ENCODE measurements at places on chromosomes 7 and 10.
A peak's percentile ranks its signal among the peaks of the same experiment; 100 is the strongest.

DNA sequence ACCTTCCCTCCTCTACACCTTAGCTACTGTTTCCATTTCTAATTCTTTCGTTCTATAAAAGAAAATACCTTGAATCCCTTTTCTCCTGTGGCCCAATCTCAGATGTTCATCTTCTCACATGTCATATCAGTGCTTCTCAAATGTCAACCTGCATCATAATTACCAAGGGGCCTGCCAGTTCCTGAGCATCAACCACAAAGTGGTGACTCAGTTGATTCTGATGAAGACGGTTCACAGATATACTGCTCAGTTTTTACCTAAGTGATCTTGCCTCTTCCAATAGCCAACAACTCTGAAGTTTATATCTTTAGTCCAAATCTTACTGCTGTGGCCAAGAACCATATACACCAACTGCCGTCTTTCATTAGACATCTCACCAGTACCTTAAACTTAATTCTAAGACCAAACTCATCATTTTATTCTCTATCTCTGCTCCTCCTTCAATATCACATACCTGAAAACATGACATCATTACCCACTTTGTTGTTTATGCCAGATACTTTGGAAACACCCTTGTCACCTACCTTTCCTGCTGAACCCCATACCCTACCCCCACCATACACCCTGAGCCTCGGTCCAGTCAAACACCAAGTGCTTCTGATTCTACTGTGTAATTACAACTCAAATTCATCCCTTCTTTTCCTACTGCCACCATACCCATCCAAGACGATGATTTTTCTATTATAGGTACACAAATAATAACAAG, 115.5 kb downstream of the LMBR1 start:
- H3K27ac ChIP-seq = no peak overlapping the region
- H3K36me3 ChIP-seq = no peaks in the 10 kb centered on the region
- H3K27me3 ChIP-seq = no peaks in the 10 kb centered on the region

DNA sequence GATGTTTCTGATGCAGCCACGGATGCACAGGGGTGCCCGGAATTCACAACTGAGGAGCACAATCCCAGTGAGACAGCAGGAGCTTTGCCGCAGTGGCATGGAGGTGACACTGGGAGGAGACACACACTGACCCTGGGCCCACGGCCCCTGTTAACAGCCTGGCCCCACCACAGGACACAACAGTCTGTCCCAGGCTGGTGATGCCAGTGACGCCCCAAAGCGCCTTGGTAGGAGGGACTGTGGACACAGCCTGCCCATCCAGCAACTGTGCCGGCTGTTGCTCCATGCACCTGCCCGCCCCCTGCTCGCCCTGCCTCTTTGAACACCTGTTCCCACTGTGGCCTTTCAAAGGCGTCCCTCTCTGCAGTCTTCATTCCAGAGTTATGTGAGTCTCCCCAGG, 49.8 kb downstream of the KLF6 start:
- no peaks in the 10 kb centered on the region for H3K27me3 ChIP-seq
- H3K4me3 ChIP-seq = no peak overlapping the region
- no peaks in the 10 kb centered on the region for H3K36me3 ChIP-seq
- no peak for DNase-seq
- peaks cover 7% of the 10 kb centered on the region for H3K4me1 ChIP-seq
- no peak overlapping the region for H3K27ac ChIP-seq

- H3K4me1 ChIP-seq = peaks cover 18% of the 10 kb centered on the region
- no peaks in the 10 kb centered on the region for H3K27me3 ChIP-seq
- peaks cover 2% of the 10 kb centered on the region for H3K36me3 ChIP-seq
- no peak for DNase-seq
- no peak overlapping the region for H3K4me3 ChIP-seq
These were observed 185.6 kb downstream of the PLXNA4 start for GRCh38 chr7:132390705-132391104.

DNA sequence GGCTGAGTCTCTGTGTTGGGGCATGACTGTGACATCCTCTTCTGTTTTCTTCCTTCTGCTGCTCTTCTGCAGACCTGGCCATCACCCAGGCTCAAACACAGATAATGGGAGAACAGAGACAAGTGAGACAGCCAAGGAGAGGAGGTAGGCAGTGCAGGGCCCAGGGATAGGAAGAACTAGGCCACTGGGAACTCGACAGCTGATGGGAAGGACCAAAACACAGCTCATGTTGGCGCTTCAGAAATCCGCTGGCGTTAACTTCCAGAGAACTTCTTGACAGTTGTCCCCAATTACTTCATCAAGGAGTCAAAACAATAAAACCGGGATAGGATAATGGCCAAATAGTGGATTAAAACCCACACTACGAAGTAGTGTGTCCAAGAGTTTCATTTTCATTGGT, 97.0 kb upstream of the PALS2 start:
- no peak for DNase-seq
- no peak overlapping the region for H3K4me3 ChIP-seq
- no peaks in the 10 kb centered on the region for H3K27me3 ChIP-seq

DNA sequence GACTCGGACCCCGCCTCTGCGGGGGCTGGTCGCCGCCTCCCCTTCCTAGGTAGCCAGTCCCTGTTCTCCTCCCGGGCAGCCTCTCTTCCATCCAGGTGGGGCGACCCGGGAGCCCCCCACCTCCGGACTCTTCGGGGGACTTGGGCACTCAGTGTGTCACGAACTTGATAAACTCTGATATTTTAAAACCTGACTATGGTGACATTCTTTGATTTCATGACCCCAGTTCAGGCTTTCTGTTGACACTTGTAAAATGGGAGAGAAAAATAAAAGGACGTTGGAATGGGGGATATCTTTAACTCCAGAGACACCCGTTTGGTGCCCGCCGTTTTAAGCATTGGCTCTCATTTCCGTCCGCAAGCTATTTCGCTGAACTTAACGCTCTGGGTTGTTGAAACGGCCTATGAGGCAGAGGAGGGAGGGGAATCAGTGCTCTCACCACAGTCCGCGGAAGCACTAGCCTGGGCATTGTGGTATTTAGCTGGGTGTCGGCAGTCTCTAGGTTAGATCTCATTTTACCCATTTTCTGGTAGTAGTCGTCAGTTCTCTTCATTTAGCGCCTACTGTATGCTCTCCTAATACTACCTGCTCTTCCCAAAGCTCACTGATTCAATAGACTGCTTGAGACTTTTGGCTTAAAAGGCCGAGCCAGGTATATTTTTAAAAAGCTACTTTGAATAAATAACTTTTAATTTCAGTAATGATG, 738 bp downstream of the VPS26A start:
- peaks cover 16% of the 10 kb centered on the region for H3K4me1 ChIP-seq
- no peaks in the 10 kb centered on the region for H3K27me3 ChIP-seq
- peak; percentile 73 for DNase-seq
- H3K4me3 ChIP-seq = peak overlapping the region; percentile 82
- peak overlapping the region; percentile 40 for H3K27ac ChIP-seq
- no peaks in the 10 kb centered on the region for H3K36me3 ChIP-seq

- H3K36me3 ChIP-seq = peaks cover 19% of the 10 kb centered on the region
- DNase-seq = no peak
- H3K4me1 ChIP-seq = no peaks in the 10 kb centered on the region
- H3K4me3 ChIP-seq = no peak overlapping the region
These were observed 121.9 kb downstream of the USP6NL start for GRCh38 chr10:11489591-11489990.

GRCh38 chr10:50990568-50991455, 83.5 kb upstream of the PRKG1 start:
- H3K4me3 ChIP-seq = peak overlapping the region; percentile 58
- H3K4me1 ChIP-seq = peaks cover 6% of the 10 kb centered on the region

- H3K27ac ChIP-seq = peak overlapping the region; percentile 52
- H3K36me3 ChIP-seq = no peaks in the 10 kb centered on the region
- peaks cover 11% of the 10 kb centered on the region for H3K4me1 ChIP-seq
- H3K27me3 ChIP-seq = no peaks in the 10 kb centered on the region
- peak overlapping the region; percentile 47 for H3K4me3 ChIP-seq
These were observed 179.0 kb downstream of the PCDH15 start for GRCh38 chr10:54622017-54622416.
